Natural killer cell (primary cell): ENCODE measurements at places on chromosomes 1 and 21. TPM values are rescaled to one million over a fixed set of nuclear protein-coding genes. Genes with fewer than 3 reads are reported as not detected.

SPTA1 gene
- 0.30 TPM for total RNA-seq

TACSTD2 gene
- not detected for total RNA-seq

ACTN2 gene
- total RNA-seq, result not detected

PCSK9 gene
- total RNA-seq, result not detected

TOMM40L gene
- 23.6 TPM for total RNA-seq

FCRL3 gene
- 69.8 TPM for total RNA-seq

ZNF683 gene
- total RNA-seq, result 19.7 TPM

FNDC10 gene
- total RNA-seq, result 2.8 TPM

TMPRSS3 gene
- total RNA-seq, result not detected

CFAP74 gene
- not detected for total RNA-seq

DNASE2B gene
- not detected for total RNA-seq

COL16A1 gene
- 0.14 TPM for total RNA-seq

HLX gene
- 19.3 TPM for total RNA-seq

GUCA2B gene
- not detected for total RNA-seq

ADAMTSL4 gene
- total RNA-seq, result 1.7 TPM

IL12RB2 gene
- 24.8 TPM for total RNA-seq

GCSAML gene
- total RNA-seq, result 62.1 TPM
